Peyer's patch (tissue), 4 donors: ENCODE measurements at places on chromosomes 13 and 19. TPM values are rescaled to one million over a fixed set of nuclear protein-coding genes. Genes with fewer than 3 reads are reported as not detected.

The LRRC4B gene
- 2.0 TPM for total RNA-seq

The PSG7 gene
- total RNA-seq = not detected

DNA sequence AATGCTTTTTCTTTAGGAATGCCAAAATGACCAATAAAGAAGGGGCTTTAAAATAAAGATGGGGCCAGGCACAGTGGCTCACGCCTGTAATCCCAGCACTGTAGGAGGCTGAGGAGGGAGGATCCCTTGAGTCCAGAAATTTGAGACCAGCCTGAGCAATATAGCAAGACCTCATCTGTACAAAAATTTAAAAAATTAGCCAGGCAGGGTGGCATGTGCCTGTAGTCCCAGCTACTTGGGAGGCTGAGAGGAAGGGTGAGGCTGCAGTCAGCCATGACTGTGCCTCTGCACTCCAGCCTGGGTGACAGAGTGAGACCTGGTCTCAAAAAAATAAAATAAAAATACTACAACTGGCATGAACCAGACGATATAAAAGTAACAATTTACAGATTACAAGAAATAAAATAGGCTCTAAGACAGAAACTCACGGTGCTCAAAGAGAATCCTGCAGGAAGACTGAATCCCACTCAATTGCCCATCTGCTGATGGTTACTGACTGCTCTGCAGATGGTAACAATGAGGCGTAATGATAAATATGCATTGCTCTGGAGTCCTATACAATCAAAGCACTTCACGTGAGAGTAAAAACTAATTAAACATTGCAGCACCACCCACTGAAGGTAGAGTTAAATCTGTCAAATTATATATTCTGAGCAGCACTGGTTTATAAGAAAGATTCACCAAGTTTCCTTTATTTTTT lies 93.2 kb downstream of the LHFPL6 start:
- no peak for DNase-seq

The ZNF699 gene
- 13.7 TPM for total RNA-seq
